ENCODE measurements at places on chromosomes 3 and 15. TPM values are rescaled to one million over a fixed set of nuclear protein-coding genes. Genes with fewer than 3 reads are reported as not detected.
A peak's percentile ranks its signal among the peaks of the same experiment; 100 is the strongest.

AQR gene
- polyA plus RNA-seq: 37.3 TPM

GRK7 gene
- polyA plus RNA-seq: 0.08 TPM

LSAMP gene
- polyA plus RNA-seq: 13.6 TPM

DNASE1L3 gene
- 2.5 TPM for polyA plus RNA-seq

DNA sequence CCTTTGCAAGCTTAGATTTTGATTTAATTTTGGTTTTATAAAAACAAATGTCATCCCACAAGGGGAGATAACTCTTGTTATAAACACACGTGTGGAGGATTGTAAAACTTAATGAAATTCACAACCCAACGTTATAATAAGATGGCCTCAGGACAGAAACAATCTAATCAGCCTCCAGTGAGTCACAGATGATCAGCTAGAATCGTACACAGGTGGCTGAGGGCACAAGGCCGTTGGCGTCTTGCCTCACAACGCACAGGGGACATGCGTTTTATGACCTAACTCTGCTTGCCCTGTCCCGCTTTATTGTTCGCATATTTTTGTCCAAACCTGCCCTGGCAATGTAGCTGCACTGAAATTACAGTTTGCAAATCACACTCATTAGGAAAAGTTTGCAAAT lies 121.9 kb upstream of the PDZRN3 start:
- no peak for DNase-seq

DNA sequence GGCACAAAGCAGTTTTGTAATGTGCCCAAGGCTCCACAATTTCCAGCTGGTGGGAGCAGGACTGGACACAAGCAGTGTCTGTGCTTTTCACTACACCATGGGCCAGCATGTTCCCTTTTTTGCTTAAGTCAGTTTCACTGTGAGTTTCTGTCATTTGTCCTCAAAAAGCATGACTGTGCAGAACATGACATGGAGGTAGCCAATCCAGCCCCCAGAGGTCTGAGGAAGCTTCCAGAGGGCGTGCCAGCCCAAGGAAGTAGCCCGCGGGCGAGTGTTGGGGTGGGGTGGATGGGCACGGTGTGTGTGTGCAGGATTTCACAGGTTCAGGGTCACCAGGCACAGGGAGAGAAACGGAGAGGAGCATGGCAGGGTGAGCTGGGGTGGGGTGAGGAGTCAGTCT lies 8.0 kb upstream of the EEFSEC start:
- DNase-seq: no peak

DNA sequence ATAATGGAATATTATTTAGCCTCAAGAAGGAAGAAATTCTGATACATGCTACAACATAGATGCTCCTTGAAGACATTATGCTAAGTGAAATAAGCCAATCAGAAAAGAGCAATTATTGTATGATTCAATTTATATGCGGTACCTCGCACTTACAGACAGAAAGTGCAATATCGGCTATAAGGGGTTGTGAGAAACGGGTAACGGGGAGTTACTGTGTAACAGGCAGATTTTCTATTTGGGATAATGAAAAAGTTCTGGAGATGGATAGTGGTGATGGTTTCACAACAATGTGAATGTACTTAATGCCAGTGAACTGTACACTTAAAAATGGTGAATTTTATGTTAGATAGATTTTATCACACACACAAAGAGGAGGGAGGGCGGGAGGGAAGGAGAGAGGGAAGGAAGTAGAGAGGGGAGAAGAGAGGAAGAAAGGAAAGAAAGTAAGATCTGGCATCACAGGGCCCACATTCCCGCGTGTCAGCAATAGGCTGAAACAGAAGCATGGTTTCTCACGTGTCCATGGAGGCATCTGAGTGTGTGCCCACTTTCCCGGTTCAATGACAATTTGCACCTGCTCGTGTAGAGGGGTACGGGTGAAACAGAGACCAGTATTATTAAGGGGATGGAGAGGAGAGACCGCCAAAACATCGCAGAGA lies 700 bp upstream of the BLM start:
- DNase-seq: peak; percentile 8

DNA sequence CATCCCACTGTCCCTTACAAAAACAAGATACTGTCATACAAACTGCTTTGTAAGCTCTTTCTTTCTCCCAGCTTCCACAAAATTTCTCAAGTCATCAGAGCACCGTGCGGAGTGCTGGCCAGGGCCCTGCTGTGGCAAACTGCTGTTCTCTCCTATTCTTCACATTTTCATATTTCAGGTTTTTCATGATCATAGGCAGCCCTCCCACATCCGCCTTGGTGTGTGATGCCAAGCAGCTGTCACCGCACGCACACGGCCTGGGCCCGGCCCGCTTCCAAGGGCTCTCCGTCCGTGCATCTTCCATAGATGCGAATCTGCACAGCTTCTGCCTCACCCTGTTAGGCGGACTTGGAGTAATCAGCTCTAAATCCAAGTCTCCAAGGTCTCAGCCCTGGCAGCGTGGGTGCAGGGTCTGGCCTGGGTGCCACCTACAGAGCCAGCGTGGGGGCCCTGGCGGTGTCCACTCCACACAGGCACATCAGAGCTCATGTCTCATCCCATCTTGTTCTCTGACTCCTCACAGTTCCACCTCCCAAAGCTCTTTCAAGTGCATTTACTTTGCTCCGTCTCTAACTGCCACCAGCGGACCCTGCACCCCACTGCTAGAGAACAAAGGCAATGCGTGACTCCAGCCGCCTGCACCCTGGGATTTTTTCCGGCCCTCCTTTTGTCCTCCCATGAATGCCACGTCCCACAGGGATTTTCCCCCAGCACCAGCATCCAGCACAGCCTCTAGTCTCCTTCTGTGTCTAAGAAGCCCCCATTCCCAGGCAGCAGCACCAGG lies 27.2 kb downstream of the CYFIP1 start:
- DNase-seq: no peak

- DNase-seq: no peak
Observed at GRCh38 chr3:122516846-122517360, 2.2 kb upstream of the KPNA1 start.

GRCh38 chr3:126927846-126928245 lies 55.1 kb upstream of the PLXNA1 start:
- no peak for DNase-seq

DNA sequence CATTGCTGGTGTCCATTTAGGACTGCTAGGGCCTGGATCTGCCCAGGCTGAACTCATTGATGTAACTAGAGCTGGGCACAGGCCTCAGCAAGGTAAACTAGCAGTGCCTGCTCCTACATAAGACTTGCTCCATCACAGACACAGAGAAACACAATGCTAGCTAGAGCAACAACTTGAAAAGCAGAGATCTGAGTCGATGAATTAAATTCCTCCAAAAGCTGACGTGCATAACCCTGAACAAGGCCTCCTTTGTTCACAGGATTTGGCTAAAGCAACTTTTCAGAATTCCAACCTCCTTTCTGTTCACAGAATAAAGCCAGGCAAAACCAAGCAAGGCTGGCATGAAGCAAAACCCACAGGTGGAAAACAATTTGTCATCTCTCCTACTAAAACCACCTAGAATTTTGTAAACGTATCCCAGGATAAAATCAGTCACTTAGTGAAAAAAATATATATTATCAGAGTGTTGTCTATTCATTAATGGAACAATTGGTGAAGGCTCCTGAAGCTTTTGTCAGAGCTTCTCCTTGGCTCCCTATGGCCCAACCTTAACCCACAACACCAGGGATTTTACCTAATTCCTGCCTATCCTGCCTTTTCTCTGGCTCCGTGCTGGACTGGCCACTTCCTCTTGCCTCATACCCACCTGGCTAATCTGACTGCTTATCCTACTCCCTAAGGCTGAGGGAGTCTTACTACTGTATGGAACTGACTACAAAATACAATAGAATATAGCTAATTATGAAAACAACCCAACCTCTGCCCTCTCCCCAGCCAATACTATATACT lies 39.9 kb downstream of the PLCH1 start:
- no peak for DNase-seq
